Stimulated activated CD8-positive, alpha-beta memory T cell treated with anti-CD3 and anti-CD28 coated beads, Interleukin-4, amount 100 ng/mL, for 1 hour (primary cell): ENCODE measurements at places on chromosomes 7 and 10.

- no peak for DNase-seq
Observed at GRCh38 chr7:4241791-4242190, 440.3 kb upstream of the FOXK1 start.

DNA sequence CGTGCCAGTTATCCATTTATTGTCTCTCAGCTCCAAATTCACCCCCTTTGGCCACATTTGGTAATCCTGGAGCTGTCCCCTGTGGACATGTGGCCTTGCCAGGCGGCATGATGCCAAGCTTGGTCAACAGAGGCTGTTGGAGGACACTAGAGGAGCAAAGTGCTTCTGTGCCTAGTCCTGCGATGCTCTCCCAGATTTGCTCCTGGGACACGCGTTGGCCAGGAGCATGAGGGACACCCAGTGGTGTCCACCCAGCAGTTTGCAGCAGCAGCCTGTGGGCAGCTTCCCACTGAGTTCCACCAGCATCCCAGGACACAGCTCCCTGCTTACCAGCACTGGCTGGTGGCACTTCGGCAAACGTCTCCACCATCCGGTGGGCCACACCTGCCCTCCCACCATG lies 55.5 kb upstream of the STEAP1B start:
- no peak for DNase-seq

GRCh38 chr7:1702652-1703051 lies 32.6 kb downstream of the ELFN1 start:
- no peak for DNase-seq

DNA sequence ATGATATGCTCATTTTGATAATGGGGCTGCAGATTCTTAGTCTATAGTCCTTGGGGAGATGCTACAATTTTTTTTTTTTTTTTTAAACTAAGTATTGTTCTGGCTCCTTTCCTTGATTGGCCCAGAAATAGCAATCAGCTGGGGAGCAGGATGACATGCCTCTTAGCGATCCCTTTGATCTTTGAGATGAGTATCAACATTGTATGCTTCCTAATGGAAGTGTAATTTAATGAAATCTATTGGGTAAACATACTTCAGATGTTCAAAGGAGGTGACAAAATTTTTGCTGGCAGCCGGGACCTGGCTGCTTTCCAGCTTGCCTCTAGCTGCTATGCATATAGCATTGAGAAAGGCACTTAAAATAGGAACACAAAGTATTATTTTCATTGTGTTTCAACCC lies 43.5 kb downstream of the VTI1A start:
- DNase-seq: no peak

DNA sequence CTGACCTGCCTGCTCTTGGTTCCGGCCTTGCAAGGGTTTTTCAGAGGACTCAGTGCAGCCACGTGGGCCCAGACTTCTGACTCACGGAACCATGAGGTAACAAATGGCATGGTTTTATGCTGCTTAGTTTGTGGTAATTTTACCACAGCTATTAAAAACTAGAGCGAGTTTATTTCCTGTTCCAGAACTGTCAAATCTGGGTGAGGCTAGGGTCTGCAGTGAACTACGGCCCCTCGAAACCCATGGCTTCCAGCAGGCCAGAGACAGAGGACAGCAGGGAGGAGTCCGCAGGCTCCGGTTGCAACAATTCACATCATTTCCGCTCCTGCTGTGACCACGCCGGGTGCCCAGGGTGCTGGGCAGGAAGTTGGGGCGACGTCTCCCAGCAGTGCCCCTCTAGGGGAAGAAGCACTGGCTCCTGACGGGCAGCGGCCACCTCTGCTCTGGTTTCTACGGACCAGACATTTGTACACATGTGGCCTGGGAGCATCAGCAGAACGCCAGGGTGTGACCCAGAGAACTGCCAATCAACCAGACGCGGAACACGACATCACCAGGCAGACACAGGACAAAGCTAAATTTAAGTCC lies 74.8 kb downstream of the ADARB2 start:
- no peak for DNase-seq

GRCh38 chr10:104824380-104825006 lies 183.4 kb downstream of the SORCS3 start:
- DNase-seq: no peak
